ENCODE measurements at places on chromosomes 5 and 9. TPM values are rescaled to one million over a fixed set of nuclear protein-coding genes. Genes with fewer than 3 reads are reported as not detected.

Gene CARTPT
- total RNA-seq = not detected

Gene AJM1
- total RNA-seq = 5.8 TPM

Gene SLC45A2
- total RNA-seq = not detected

Gene TTC39B
- total RNA-seq = 23.8 TPM

Gene EPB41L4A
- total RNA-seq = not detected

Gene C1QTNF3
- total RNA-seq = 1.8 TPM

Gene CDKN2B
- 0.73 TPM for total RNA-seq

Gene SLC4A9
- not detected for total RNA-seq

Gene PRUNE2
- 0.57 TPM for total RNA-seq

GRCh38 chr5:78649861-78650496 lies 1.4 kb upstream of the LHFPL2 start:
- no peaks in the 10 kb centered on the region for H3K36me3 ChIP-seq
- H3K4me3 ChIP-seq = peak overlapping the region; percentile 79
- no peak for DNase-seq
- H3K4me1 ChIP-seq = peaks cover 16% of the 10 kb centered on the region
- peaks cover 47% of the 10 kb centered on the region for H3K27me3 ChIP-seq

DNA sequence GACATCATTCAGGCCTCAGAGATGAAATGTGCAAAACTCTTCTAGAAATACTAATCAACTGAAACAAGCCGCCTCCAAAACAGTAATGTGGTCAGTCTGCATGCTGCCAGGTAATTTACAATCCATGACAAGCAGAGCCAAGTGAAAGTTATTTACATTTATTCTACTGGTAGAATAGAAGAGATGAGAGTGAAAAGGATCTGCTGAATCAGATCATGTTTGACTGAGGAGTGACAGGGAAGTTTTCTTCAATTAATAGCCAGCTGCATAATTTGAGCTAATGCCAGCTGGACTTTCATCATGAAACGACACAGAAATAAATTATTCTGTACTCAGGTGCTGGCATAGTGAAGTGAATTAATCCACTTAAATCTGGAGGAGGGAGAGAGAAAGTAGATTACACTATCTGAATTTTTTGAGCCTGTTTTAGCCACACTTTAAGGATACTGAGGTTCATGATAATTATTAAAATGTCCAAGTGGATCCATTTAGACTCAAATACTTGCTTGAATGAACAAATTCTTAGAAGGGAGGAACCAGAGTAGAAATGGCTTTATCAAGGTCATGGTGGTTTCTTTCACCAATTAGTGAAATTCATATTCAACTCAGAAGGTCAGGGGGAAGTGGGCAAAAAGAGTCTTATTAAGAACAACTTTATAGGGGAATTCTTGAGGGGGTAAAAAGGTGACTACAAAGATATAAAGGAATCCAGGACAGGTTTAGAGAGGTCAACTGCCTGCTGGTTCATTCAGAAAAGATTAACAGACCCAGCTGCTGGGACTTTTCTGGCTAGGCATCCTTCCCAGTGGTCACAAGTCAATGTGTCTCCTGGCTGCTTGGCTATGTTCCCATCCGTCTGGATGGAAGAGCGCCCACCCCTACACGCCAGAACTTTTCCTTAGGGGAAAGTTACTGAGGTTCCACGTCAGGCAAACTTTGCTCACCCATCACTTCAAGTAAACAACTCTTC lies 350.4 kb downstream of the PDE4D start:
- H3K36me3 ChIP-seq = no peaks in the 10 kb centered on the region
- H3K27me3 ChIP-seq = peaks cover 17% of the 10 kb centered on the region
- no peak for DNase-seq
- no peak overlapping the region for H3K27ac ChIP-seq
- no peaks in the 10 kb centered on the region for H3K4me1 ChIP-seq

GRCh38 chr5:27020973-27021372 lies 17.4 kb downstream of the CDH9 start:
- no peak overlapping the region for H3K27ac ChIP-seq
- DNase-seq = no peak
- H3K4me1 ChIP-seq = no peaks in the 10 kb centered on the region
- no peaks in the 10 kb centered on the region for H3K36me3 ChIP-seq
- no peak overlapping the region for H3K4me3 ChIP-seq
- no peaks in the 10 kb centered on the region for H3K27me3 ChIP-seq

DNA sequence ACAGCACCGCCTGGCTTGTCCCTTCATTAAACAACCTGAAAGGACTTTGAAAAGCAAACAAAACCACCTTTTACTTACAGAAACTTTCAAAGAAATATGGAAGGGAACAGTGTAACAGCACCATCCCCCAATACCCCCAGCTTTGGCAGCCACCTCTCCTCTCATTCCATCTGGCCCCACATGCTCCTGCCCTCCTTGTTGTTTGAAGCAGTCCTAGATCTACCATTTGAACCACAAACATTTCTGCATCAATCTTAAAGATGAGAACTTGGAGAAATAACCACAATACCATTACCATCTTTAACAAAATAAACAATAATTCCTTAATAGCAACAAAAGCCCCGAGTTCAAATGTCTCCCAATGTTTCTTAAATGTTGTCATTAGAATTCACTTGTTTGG lies 17.8 kb upstream of the COL15A1 start:
- no peak for DNase-seq
- H3K36me3 ChIP-seq = no peaks in the 10 kb centered on the region
- peaks cover 16% of the 10 kb centered on the region for H3K27me3 ChIP-seq
- H3K4me3 ChIP-seq = no peak overlapping the region

DNA sequence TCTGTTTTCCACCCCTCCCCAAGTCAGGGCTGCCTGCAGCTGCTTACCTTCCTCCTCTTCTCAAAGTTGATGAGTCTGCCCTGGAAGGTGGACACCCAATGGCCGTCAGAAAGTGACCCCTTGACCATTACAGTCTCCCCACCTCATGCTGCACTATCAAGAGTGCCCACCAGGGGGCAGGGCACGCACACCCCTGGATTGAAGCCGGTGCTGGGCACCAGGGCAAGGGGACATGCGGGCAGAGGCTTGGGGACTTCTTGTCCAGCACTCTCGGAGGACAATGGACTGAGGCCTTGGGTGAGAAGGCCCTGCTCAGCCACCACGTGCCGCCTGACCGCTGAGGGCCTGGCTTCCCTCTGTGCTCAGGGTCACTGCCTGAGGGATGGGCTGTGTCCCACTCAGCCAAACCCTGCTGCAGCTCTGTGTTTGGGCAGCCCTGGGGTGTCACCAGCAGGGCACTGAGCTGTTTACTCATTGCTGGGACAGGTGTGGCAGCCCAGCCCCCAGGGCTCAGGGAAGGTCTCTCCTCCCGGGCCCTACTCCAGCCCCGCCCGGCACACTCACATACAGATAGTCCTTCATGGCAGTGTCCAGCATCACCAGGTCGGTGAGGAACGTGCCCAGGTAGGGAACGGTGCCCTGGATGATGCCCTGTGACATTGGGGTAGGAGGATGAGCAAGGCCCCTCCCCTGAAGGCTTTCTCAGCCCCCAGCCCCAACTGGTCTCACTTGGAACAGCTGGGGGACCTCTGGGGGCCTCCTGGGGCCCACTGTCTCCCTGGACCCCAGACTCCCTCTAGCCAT lies 17.7 kb downstream of the RALGDS start:
- no peak overlapping the region for H3K4me3 ChIP-seq
- peak overlapping the region; percentile 70 for H3K27ac ChIP-seq
- no peaks in the 10 kb centered on the region for H3K4me1 ChIP-seq
- H3K36me3 ChIP-seq = peaks cover 47% of the 10 kb centered on the region

- H3K27ac ChIP-seq = no peak overlapping the region
- DNase-seq = no peak
- no peak overlapping the region for H3K4me3 ChIP-seq
- peaks cover 63% of the 10 kb centered on the region for H3K4me1 ChIP-seq
- no peaks in the 10 kb centered on the region for H3K27me3 ChIP-seq
These were observed 6.7 kb downstream of the AP3B1 start for GRCh38 chr5:78287833-78288232.

- no peaks in the 10 kb centered on the region for H3K36me3 ChIP-seq
- no peak overlapping the region for H3K27ac ChIP-seq
- no peak overlapping the region for H3K4me3 ChIP-seq
- DNase-seq = no peak
These were observed 582.3 kb downstream of the CAAP1 start for GRCh38 chr9:26310294-26310693.

- H3K4me1 ChIP-seq = peaks cover 54% of the 10 kb centered on the region
- no peak for DNase-seq
- no peaks in the 10 kb centered on the region for H3K27me3 ChIP-seq
- no peak overlapping the region for H3K4me3 ChIP-seq
- H3K36me3 ChIP-seq = peaks cover 14% of the 10 kb centered on the region
- no peak overlapping the region for H3K27ac ChIP-seq
These were observed 5.8 kb upstream of the LNPEP start for GRCh38 chr5:96930058-96930457.

GRCh38 chr9:87796196-87796595 lies 70.3 kb downstream of the CTSL start:
- no peak for DNase-seq
- H3K36me3 ChIP-seq = no peaks in the 10 kb centered on the region
- no peak overlapping the region for H3K27ac ChIP-seq

GRCh38 chr9:127081250-127082185 lies 40.9 kb downstream of the ANGPTL2 start:
- H3K27ac ChIP-seq = no peak overlapping the region
- H3K36me3 ChIP-seq = no peaks in the 10 kb centered on the region
- no peak for DNase-seq

- peaks cover 55% of the 10 kb centered on the region for H3K4me1 ChIP-seq
- H3K36me3 ChIP-seq = peaks cover 12% of the 10 kb centered on the region
- peak overlapping the region; percentile 45 for H3K27ac ChIP-seq
- no peak for DNase-seq
- H3K4me3 ChIP-seq = no peak overlapping the region
- H3K27me3 ChIP-seq = no peaks in the 10 kb centered on the region
These were observed 13.0 kb downstream of the SLC25A25 start for GRCh38 chr9:128081056-128081455.

- no peak overlapping the region for H3K4me3 ChIP-seq
- H3K27ac ChIP-seq = no peak overlapping the region
- H3K36me3 ChIP-seq = peaks cover 3% of the 10 kb centered on the region
- no peaks in the 10 kb centered on the region for H3K27me3 ChIP-seq
- peaks cover 26% of the 10 kb centered on the region for H3K4me1 ChIP-seq
These were observed 2.0 kb downstream of the OGN start for GRCh38 chr9:92402360-92402759.

All from activated T-helper 1 cell treated with anti-CD3 and anti-CD28 coated beads, Interleukin-12 subunit alpha, Interleukin-12 subunit beta, Interleukin-2, Interleukin-4 antibody, amounts not matched to agents 30 ng/mL and 10 ng/mL and 1 ng/mL, durations not matched to agents 14 hours and 24 hours and 36 hours (primary cell).